Foreskin keratinocyte (primary cell): ENCODE measurements at places on chromosomes 6 and 20. TPM values are rescaled to one million over a fixed set of nuclear protein-coding genes. Genes with fewer than 3 reads are reported as not detected.

The SLC25A27 gene
- 2.6 and 3.8 TPM in 2 replicates for total RNA-seq

DNA sequence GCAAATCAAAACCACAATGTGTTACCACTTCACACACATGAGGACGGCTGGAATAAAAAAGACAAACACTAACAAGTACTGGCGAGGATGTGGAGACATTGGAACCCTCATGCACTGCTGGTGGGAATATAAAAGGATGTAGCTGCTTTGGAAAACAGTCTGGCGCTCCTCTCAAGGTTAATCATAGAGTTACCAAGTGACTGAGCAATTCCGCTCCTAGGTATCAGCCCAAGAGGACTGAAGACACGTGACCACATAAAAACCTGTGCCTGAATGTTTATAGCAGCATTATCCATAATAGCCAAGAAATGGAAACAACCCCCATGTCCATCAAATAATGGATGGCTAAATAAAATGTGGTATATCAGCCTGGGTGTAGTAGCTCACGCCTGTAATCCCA, 45.0 kb downstream of the VSTM2L start:
- DNase-seq, result no peak

DNA sequence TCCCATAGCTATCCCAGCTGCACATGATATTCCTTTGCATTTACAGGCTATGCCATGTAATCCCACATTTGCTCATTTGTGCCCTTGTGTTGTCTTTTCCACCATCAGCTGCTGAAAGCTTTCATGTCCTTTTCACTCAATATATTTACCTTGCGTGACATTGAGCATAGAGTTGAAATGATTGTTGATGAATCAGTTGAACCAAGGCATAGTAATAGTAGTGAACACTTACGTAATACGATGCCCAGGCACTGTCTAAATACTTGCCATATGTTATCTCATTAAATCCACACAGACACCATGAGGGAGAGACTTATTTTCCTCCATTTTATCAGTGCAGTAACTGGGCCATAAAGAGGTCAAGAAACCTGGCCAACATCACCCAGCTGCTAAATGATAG, 13.1 kb downstream of the RNF8 start:
- no peak for DNase-seq

DNA sequence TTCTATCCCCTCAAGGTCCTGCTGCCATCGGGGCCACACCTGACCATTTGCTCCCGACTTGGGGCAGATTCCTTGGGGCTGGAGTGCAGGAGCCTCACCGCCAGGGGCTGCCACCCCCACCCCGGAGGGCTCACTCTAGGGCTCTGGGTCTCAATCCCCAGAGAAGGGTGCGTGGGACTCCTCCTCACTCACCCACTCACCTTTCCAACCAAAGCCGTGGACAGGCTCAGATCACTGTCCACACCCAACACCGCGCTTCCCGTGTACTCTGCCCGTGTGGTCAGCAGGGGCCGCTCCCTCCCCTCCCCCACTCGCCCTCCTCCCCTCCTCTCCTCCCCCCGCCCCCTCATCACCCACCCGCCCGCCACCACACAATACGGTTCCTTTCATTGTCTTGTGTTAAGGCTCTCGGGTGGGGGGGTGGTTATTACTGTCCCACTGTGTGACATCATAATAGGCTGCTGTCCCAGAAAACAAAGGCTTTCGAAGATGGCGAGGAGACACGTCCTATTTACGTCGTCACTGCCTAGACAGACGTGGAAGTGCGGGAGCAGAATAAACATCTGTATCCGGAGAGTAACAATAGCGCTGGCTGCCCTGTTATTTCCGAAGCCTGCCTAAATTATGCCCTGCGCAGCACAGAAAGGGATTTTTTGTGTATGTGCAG, 85.8 kb downstream of the YTHDF1 start:
- no peak for DNase-seq

The TCP1 gene
- 245 and 272 TPM in 2 replicates for total RNA-seq

GRCh38 chr6:17899491-17899890, 87.9 kb downstream of the KIF13A start:
- no peak for DNase-seq

The CARMIL1 gene
- 24.8 and 25.2 TPM in 2 replicates for total RNA-seq

The ZSCAN12 gene
- total RNA-seq, result 6.0 and 6.5 TPM in 2 replicates

DNA sequence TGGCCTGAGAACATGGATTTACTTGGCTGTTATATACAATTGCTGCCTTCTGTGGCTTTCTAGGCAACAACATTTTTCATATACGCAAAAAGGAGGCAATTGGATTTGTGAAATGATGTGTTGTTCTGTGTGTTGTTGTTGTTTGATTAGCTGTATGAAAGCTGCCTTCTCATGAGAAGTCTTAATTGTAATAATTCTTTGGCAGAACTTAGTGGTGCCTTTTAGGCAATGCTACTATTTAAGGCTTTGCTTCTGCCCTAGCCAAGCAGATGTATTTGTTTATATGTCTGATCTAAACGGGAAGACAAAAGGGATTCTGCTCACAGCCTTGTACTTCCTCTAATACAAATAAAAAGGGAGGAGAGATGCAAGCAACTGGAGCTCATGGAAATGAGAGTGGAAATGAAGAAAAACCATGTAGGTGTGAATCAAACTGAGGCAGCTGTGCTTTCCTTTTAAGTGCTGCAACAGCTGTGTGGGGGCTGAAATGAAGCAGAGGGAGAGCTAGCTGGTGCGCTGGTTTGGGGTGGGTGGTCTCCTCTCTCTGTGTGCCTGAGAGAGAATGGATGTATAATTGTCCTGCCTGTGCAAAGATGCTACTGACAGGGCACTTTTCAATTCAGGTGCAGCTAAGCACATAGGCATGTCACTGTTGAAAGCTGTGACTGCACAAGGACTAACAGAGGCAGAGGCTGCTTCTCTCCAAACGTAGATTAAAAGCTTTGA, 386.9 kb upstream of the MAN1A1 start:
- no peak for DNase-seq

- DNase-seq, result no peak
Measured at GRCh38 chr20:35708502-35708901, 9.3 kb downstream of the ROMO1 start.

The TRIM15 gene
- not detected in 2 replicates for total RNA-seq
